ENCODE measurements at places on chromosomes 2 and 18.

DNA sequence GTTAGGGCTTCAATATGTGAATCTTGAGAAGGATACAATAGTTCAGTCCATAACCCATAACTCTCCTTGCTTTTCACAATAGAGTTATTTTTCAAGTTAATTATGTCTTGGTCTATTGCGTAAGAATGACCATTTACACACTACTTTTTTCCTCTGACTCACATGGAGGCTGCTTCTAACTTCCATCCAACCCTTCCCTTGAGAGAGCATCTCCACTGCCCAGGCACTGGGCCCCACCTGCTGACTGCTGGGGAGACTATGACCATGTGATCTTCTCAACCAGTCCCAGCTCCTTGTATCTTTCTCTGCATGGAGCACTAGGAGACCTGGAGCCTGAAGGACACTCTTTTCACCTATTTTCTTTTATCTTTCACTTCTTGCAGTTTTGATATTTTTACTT lies 251.5 kb downstream of the GPD2 start:
- DNase-seq, result no peak

DNA sequence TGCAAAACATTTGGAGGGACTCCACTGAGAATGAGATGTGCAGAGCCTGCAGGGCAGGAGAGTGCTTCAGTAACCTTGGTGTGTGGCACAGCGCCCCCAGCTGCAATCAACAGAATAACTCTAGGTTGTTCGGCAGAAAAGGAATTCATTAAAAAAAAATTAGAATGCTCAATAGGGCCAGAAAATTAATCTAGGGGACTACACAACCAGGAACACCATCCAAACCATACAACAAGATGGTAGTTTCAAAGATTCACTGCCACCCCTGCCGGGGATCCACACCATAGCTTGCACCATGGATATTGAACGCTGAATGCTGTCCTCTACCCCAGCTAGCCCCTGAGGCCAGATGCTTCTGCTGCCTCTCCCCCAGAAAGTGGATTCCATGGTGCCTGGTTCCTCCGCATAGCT lies 50.1 kb downstream of the THUMPD2 start:
- DNase-seq, result no peak

DNA sequence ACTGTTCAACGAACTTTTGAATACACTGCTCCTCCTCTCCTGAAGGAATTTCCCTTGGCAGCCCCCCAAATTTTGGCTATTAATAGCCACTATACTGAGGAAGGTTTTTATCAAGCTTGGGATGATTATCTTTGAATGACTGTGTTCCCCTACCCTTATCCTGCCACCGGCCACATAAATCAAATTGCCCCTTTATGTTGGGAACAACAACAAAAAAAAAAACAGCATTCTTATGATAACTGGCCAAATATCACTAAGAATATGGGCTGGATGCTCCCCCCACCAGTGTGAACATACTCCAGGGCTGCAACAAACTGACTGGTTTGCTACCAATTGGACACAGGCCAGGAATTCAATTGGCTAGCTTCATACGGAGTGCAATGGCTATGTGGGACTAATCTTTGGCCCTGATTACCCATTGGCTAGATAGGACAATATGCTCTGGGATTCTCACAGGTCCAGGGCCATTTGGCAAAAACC lies 20.6 kb downstream of the DUSP11 start:
- DNase-seq, result no peak

GRCh38 chr2:172409042-172409441 lies 18.3 kb upstream of the ITGA6 start:
- no peak for DNase-seq
